HTR-8/SVneo (cell line): ENCODE measurements at places on chromosomes 2 and 18.
A peak's percentile ranks its signal among the peaks of the same experiment; 100 is the strongest.

GRCh38 chr2:18940184-18940583, 350.8 kb upstream of the NT5C1B start:
- no peak for DNase-seq

DNA sequence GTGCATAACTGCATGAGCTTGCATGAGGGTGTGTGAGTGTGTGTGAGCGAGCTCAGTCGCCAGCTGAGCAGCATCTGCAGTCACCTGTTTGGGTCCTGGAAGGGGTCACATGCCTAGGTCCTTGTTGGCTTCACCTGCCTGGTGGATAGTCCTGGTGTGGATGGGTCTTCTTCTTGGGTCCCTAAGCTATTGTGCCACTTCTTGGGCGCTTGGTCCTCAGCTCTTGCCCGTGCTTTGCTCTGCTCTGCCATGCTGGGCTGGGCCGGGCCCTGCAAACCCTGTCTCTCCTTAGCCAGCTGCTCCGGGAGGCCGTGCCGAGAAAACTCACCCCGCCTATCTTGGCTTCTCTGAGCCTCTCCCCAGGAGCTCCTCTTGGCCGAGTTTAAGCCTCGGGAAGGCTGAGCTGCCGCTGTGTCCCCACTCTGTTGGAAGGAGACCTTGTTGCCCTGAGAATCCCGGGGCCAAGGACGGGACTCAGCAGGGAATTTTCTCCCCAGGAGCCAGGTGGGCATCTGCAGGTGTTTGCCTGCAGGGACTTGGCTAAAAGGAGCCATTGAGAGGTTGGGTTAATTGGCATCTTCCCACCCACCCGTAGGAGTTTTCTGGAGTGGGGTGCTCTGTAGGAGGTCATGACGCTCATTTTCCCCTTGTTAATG, 300.8 kb downstream of the NDUFA10 start:
- DNase-seq: no peak

DNA sequence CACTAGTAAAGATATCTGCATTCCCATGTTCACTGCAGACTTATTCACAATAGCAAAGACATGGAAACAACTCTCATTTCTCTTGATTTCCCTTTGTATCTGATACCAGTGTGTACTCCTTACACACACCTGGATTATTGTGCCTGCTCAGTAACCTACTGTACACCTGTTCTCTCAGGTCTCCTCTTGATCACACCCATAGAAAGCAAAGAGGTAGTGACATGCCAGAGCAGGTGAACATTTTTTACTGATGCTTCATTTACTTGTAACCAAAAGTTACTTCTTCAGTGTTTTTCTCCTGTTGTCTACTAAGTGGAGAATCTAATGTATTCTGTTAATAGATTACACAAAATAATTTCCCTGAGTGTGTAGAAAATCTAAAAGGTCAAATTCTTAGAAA, 46.8 kb downstream of the CDH19 start:
- DNase-seq: no peak

GRCh38 chr2:166671801-166672200, 177.8 kb upstream of the SCN7A start:
- DNase-seq: no peak

DNA sequence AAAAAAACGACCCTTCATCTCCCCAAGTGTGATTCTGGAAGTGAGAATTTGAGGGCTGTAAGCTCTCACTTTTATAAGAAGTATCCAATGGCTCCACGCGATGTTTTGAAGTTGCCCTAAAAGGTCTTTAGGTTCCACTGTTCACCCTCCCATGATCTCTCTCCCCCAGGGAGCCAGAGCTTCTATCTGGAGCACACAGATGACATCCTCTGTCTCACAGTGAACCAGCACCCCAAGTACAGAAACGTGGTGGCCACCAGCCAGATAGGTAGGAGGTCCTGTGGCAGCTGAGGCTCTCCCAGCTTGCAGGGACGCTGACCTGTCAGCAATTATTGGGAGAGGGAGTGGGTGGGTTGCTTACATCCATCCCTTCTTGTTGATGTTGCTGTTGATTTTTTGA, 97.8 kb downstream of the RTN4 start:
- DNase-seq: no peak

GRCh38 chr2:133171393-133172004, 396.8 kb downstream of the NCKAP5 start:
- peak; percentile 19 for DNase-seq

DNA sequence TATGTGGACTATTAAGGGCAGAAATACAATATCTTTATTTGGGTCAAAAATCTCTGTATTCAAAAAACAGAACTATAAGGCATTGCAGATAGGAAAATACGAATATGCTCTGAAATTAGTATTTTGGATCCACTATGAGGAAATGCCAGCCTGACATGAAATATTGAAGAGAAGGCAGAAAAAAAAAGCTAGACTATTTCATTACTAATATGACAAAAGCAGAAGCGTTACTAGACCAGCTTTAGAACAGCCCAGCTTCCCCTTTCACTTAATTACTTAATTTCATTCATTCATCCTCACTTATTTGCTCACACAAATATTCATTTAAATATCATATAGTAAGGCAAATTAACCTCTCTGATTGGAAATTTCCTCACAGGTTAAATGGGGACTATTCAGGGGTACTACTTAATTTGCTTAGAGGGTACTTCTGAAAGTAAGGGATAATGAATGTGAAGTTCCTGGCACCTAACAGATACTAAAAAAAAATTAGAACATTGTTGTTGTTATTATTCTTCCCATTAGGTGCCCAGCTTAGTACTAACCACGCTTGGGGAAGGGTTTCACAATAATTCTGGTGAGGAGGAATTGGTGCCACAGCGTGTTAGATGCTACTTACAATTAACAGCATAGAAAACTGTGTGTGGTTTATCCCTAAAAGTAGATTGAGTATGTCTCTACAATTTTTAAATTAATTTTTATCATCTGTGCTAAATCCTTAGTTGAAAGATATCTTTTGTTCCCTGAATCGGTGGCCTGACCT, 71.1 kb upstream of the CTLA4 start:
- no peak for DNase-seq

DNA sequence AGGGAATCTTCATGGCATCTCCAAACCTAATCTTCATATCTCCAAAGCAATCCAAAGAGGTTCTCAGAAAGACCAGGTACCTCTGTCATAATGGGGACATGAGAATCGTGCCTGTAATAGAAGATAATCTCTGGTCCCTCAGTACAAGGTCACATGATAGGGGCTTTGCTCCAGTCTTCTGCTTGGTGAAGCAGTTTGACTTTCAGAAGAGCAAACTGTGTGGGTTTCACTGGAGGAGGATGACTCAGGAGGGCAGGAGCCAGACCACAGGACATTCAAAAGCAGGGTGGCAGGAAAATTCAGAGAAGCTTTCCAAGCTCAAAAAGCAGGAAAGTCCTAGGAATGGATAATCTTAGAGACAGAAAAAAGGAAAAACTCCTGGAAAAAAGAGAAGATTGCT, 10.6 kb upstream of the PAX3 start:
- DNase-seq: no peak

- no peak for DNase-seq
Measured at GRCh38 chr2:176490061-176490861, 221.0 kb downstream of the MTX2 start.

DNA sequence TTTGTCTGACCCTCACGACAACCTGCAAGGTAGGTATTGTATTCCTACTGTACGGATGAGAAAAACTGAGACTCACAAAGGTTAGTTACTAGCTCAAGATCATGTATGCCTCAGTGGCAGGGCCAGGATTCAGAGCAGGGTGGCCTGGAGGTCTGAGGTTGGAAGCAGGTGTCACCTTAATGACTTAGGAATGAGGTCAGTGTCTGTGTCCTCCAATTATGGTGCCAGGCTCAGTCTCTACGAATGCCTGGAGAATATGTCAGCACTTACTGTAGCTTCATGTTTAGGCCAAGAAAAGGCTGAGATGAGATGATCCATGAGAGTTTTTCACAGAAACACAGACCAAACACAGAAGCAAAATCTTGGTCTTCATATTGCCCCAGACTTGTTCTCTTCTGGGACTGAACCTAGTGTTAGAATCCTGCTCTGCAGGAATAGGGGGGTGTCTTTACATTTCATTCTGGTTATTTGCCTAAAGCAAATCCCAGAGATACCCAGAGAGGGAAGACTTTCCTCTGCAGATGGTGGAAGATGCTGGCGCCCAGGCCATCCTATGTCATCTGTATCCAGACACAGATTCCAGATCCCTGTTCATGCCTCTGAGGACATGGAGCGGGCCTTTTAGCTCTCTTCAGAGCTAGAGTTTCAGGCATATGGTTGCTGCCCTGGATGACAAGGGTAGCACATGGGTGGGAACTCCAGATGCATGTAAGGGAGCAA, 16.3 kb upstream of the RAB10 start:
- DNase-seq: no peak

DNA sequence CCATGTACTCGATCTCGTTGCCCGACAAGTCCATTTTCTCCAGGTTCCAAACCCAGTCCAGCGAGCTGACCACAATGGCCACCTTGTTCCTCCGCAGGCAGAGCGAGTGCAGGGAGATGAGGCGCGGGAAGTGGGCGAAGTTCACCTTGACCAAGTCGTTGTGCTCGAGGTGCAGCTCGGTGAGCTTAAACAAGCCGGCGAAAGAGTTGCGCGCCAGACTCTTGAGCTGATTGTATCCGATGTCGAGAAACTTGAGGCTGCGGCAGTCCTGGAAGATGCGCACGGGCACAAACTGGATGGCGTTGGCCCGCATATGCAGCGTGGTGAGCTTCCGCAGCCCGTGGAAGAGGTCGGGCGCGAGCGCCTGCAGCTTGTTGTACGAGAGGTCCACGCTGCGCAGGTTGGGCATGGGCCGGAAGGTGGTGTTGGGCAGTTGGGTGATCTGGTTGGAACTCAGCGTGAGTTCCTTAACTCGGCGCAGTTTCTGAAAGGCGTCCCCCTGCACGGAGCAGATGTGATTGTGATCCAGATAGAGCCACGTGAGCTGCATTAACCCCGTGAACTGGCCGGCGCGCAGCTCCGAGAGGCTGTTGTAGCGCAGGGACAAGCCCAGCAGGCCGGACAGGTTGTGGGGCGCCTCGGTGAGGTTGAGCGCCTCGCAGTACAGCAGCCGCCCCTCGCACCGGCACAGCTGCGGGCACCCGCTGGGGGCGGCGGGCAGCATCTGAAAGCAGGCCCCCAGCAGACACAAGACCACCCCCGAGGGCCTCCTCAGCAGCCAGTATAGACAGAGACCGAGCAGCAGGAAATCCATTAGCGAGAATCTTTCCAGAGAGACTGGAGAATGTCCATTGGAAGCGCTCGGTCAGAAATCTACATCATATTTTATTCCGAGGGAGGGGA, 1.3 kb downstream of the LRRTM1 start:
- no peak for DNase-seq

- DNase-seq: no peak
Measured at GRCh38 chr2:164014068-164014731, 278.4 kb upstream of the FIGN start.

DNA sequence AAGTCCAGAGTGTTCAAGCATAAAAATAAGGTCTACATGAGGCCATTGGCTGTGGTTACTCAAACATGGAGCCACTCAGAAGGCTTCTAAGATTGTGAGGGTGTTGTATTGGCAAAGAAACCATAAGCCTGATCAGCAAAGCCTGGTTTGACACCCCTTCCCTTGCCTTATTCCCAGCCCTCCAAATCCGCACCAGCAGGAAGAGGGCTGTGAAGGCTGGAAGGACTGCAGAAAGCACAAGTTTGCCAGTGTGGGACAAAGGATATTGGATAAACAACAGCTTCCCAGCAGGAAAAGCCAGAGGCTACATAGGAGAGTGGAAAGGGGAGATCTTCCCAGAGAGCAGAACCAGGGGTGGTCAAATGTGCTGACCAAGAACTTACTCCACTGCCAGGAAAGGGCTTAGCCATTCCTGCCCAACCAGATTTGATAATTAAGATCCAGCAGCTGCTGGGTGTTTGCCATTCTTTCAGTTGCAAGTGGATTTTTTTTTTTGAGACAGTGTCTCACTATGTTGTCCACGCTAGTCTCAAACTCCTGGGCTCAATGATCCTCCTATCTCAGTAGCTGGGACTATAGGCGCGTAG, 1.5 kb upstream of the PRKAG3 start:
- no peak for DNase-seq

GRCh38 chr2:101842471-101842870, 145.0 kb downstream of the MAP4K4 start:
- no peak for DNase-seq

DNA sequence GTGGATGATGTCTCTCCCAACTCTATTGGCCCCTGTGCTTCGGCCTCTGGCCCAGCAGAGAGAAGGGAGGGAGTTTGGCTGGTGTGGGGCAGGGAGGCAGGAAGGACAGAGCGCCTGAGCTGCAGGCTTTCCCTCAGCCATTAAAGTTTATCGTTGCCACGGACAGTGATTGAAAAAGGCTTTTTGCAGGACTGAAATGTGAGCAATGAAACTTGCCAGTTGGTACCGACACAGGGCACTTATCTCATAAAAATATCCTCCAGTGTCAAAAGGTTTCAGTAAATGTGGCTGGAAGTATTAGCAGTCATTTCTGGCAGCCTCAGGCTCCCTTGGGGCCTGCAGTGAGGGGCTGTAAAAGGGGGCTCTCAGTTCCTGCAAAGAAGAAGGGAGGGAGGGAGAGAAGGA, 169.2 kb downstream of the GLI2 start:
- no peak for DNase-seq

GRCh38 chr2:39121523-39122063, 742 bp upstream of the SOS1 start:
- no peak for DNase-seq

GRCh38 chr18:59848002-59848401, 51.8 kb upstream of the PMAIP1 start:
- no peak for DNase-seq

DNA sequence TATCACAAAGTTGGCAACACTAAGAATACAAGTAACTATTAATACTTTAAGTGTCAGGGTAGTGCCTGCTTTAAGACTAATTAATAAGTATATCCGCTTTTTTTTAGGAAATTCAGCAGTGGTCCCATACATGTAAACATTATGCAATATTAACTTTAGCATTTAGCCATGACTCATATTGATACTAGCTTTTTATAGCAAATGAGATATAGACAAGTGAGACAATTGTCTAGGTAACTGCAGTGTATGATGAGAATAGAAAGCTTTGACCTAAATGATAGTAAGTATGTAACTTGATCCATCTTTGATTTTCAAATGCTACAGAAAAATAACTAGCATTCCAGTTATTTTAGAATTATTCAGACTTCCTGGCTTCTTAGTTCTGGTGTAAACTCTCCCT, 27.4 kb upstream of the VRK2 start:
- no peak for DNase-seq

GRCh38 chr2:15553951-15554350, 7.2 kb downstream of the NBAS start:
- DNase-seq: no peak

GRCh38 chr2:143230506-143231253, 101.5 kb downstream of the ARHGAP15 start:
- DNase-seq: no peak

DNA sequence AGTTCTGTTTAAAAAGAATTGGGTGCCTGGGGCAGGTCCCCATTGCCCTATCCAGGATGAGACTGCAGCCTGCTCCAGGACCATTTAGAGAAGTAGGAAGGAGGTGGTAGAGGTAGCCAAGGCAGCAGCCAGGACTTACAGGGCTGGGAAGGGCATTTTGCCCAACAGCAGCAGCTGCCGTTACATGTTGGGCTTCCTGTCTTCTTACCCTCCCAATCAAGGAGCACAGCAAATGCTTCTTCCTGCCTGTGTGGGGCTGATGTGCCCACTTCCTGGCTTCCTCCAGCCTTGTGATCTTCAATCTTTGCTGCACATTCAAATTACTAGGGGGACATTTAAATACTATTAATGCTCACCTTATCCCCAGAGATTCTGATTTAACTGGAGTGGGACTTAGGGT, 112.0 kb downstream of the QPCT start:
- no peak for DNase-seq
